Umbilical cord (tissue), 2 donors: ENCODE measurements at places on chromosomes 2 and 18. TPM values are rescaled to one million over a fixed set of nuclear protein-coding genes. Genes with fewer than 3 reads are reported as not detected.

The PJVK gene
- total RNA-seq, result 18.1 TPM

- peak; percentile 31 for DNase-seq
Measured at GRCh38 chr18:44323125-44323524, 357.6 kb upstream of the SETBP1 start.

The DNAJC10 gene
- total RNA-seq, result 89.8 TPM

The TLX2 gene
- total RNA-seq, result not detected

The LTBP1 gene
- 246 TPM for total RNA-seq

The MAP3K19 gene
- 5.3 TPM for total RNA-seq

The CKAP2L gene
- total RNA-seq, result 4.1 TPM

The ZDBF2 gene
- total RNA-seq, result 24.6 TPM

GRCh38 chr18:13888191-13888716 lies 27.1 kb downstream of the MC2R start:
- DNase-seq, result no peak

The HOXD4 gene
- total RNA-seq, result 2.4 TPM

The COL6A3 gene
- 1,957 TPM for total RNA-seq

The SERPINB4 gene
- total RNA-seq, result 4.1 TPM

The COX5B gene
- 204 TPM for total RNA-seq

- no peak for DNase-seq
Measured at GRCh38 chr2:217396586-217396985, 536.7 kb upstream of the TNP1 start.

GRCh38 chr2:1299043-1299442 lies 114.2 kb upstream of the TPO start:
- no peak for DNase-seq

GRCh38 chr2:108910011-108910431 lies 79.0 kb downstream of the EDAR start:
- DNase-seq, result no peak

DNA sequence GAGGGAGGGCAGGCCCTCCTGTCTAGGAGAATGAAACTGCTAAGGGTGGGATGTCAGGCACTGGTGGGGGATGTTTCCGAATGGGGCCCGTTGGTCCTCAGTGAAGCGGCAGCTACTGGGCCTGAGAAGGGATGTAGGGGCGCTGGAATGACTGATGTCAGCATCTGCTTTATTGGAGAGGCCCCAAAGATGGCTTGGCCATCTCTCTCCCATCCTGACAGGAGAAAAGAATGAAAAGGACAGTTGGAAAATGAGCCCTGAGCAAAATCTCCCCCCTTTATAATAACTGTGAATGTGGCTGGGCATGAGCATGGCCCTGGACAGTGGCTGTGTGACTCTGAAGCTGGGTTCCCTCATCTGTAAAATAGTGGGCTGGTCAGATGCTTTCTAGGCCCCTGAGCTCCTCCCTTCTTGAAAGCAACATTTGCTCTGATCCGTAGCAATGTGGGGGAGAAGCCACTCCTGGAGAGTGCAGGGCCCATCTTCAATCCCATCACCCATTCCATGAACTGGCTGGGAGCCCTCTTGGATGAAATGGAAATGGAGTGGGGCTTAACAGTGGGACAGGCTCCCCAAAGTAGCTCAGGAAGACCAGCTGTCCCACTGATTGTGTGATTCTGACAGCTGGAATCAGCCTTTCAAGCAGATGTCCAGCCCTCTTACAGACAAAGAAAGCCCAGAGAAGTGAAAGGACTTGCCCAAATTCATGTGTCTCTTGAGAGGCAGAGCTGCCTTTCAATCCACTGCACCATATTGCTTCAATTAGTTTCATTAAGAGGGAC lies 232.7 kb upstream of the SMAD2 start:
- DNase-seq, result no peak

DNA sequence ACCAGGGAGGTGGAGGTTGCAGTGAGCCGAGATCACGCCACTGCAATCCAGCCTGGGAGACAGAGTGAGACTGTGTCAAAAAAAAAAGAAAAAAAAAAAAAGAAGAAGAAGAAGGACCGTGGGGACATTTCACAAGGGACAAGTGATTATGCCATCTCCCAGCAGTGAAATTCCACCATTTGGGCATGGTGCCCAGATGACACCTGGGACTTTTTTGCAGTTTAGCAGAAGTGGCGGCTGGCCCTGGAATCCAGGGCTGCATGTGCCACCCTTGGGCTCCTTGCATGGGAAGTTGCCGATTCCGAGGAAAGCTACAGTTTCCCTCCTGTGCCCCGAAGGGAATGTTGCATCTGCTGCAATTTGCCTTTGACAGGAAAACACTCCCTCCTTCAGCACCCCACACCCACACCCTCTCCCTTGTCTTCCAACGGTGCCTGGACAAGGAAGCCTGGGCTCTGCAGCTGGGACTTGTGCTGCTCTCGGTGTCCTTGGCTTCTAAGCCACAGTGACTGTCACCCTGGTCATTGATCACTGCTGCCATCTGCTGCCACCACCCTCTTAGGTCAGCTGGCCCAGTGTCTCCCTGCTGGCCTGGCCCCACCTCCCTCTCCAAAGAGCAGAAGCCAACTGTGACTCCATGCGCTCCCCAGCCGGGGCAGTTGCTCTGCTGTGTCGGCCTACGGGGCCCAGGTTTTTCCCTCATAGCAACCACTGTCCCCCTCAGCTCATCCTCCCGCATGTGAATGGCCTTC lies 56.4 kb upstream of the LRRC30 start:
- no peak for DNase-seq

The LONRF2 gene
- total RNA-seq, result 3.4 TPM
